ENCODE measurements at places on chromosomes 2 and 18. TPM values are rescaled to one million over a fixed set of nuclear protein-coding genes. Genes with fewer than 3 reads are reported as not detected.

DNA sequence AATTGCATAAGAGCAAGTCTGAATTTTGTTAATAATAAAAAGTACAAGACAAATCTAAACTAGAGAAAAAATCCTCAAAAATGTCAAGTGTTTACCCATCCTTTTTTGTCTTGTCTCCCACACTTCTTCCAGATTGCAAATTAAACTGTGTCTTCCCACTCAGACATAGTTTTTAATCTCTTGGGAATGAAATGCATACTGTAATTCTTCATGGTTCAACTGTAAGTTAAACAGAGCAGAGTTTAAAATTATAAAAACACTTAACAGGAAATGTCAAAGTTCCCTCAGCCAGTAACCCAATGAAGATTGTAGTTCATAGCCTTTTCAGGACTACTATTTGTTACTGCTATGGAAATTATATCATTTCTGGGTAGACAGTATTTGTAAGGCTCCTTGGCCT is 171.8 kb downstream of the UBE2E3 start:
- no peak for DNase-seq

DNA sequence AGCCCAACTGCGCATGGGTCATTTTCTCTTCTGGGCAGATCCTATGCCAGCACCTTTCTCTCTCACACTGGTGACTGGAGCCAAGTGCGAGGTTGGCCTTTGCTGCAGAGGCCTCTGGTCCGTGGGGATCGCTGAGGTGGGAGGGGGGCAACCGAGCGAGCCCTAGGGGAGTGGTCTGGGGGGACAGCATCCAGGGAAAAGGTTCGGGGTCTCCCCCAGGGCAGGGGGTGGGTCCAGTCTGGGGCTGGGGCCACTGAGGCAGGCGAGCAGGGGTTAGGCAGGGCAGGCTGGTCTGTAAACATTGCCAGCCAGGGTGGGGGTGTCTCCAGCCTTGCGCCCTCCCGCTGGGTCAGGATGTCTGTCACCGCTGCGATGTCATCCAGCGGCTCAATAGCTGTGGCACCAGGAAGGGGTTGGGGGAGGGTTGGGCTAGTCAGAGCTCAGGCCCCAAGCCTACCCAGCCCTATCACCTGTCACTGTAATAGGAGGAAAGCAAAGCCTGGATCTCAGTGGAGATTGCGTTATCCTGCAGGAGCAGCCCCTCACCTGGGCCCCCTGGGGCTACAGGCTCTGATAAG is 4.7 kb downstream of the WDR54 start:
- DNase-seq, result no peak

- no peak for DNase-seq
These were observed 162.2 kb downstream of the LRRC30 start for GRCh38 chr18:7393080-7393479.

GRCh38 chr2:62099523-62100175 is 96.3 kb upstream of the B3GNT2 start:
- no peak for DNase-seq

GRCh38 chr2:163655667-163656066 is 80.1 kb downstream of the FIGN start:
- DNase-seq, result no peak

DNA sequence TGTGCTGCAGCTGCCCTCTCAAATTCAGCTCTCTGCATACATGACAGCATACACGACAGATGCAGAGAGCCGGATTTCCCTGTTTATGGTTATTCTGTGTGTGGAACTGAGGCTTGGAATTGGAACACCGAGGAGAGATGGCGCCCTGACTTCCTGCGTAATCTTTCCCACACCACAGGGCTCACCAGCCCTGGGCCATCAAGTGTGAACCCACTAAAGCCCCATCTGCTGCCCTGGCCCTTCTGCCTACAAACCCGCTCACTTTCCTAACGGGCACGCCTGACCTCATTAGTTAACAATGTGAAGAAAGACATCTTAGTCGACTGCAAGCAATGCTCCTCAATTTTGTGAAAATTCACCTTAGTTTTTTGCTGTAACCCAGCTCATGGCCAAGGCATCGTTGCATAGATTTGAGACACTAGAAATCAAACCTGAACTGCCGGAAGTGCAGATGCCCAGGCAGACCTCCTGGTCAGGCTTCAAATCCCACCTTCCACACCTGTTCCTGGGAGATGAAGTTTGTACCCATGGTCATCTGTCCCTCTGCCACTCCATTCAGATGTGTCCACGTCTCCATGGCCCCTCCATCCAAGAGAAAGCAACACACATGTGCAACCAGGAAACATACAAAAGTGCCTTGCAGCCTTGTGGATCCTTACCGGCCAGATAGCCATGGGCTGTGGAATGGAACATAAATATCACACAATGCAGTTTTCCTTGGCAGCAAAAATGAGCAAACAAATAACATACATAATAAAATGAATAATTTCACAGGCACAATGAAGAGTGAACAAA is 5.0 kb upstream of the CIDEA start:
- no peak for DNase-seq

DNA sequence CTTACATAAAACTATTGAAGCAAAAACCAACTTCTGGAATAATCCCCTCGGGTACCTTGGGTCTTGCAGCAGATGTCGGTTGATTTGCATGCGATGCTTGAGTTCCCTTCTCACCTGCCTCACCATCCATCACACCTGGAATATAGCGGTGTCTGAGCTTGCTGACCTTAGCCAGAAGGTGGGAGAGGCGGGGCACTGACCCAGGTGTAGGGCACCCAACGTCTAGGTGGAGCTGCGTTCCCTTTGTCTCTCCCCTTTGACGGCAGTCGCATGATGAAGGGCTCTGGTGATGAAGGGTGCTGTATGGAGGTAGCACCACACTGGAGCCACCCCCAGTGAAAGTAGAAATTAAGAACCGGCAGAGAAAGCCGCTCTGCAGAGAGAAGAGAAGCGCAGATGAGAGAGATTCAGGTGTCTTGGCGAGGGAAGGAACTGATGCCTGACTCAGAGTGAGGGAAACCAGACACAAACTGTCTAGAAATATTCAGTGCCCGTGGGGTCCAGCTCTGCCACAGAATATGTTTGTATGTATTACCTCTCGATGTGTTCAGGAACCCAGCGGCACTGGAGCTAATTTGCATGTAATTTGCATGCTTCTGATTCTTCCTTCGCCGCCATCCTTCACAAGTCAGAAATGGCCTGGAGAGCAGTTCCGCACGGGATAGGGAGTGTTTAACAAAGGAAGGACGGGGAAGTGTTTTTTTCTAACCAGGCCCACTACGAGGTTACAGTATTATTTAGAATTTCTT is 19.4 kb upstream of the MBP start:
- DNase-seq, result no peak

DNA sequence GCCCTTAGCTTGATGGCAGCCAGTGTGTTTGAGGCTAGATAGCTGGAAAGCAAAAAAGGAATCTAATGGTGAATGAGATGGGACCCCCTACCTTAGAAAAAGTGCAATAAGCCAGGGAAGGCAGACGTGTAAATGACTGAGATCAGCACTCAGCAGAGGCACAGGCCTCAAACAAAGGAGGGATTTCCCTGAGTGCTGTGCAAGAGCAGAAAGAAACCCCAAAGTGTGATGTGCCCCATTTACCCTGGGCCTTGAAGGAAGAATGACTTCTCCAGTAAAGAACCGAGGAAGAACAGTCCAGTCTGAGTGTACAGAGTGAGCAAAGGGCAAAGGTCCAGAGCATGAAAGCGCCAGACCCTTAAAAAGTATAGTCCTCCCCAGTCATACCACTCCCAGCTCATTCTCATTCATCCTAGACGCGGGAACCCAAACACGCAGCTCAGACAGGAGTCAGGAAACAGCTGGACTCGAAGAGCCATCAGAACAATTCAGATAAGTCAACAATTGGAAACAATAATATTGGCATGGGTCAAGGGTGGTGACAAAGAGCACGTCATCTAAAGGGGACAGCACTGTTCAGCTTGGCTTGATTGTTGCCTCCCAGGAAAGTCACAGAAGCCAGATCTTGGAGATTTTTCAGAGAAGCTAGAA is 121.7 kb downstream of the INO80D start:
- peak; percentile 51 for DNase-seq

DNA sequence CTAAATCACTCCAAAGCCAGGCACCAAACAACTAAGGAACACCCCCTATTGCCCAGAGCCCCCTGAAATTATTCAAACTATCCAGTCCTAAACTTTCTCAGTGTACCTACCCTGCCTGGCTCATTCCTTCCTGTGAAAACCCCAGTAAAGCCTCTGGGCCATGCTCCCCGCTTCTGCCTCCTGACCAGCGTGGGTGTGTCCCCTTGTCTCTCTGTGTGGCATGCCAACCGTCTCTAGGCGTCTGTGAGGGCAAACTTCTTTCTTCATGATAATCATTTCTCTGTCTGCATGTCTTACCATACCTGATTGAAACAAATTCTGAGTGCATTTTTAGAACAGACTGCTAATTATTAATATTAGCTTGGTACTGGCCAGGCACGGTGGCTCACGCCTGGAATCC is 109.0 kb upstream of the MSH2 start:
- DNase-seq, result no peak

DNA sequence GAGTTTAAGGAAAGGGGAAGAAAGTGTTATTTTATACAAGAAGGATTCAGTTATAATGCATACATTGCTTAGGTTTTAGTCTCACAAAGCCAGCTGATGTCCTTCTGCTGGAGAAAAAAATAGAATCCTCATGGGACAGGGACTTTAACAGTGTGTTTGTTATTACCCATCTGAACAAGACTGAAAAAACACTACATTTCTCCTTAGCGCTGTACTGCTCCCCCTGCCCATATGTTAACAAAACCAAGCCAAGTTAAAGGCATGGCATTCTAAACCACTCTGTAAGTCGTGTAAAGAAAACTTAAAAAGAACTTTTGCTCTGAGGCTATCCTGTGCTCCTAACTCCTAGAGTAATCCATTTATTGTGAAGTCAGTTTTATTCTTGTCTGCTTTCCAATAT is 102.6 kb upstream of the NYAP2 start:
- DNase-seq, result no peak

DNA sequence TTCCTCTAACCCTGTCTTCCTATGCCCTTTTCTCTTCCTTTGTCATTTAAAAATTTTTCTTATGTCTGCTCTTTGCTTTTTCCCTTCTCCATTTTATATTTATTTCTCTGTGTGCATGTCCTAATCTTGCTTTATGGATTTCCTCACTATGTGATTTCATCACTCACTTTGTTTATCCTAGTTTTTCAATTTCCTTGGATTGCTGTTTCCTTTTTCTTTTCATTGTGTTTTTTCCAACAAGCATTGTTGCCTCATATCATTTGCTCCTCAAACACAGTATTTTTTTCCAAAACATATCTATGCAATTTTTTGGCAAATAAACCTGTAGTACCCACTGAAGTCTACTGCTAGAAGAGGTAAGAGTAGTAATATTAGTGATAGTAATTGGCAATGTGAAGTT is 67.4 kb upstream of the PNPT1 start:
- no peak for DNase-seq

GRCh38 chr2:10168221-10168620 is 45.7 kb downstream of the RRM2 start:
- no peak for DNase-seq

GRCh38 chr2:190649035-190649797 is at the start of gene NAB1:
TSS of gene NAB1 (plus strand) at chr2:190649083. CDS start at chr2:190659177, 10,094 bp downstream.
- peak; percentile 15 for DNase-seq

GRCh38 chr2:21123473-21124393 is at the start of gene TDRD15:
TSS of gene TDRD15 (plus strand) at chr2:21123968. CDS start at chr2:21137468, 13,500 bp downstream.
- no peak for DNase-seq

DNA sequence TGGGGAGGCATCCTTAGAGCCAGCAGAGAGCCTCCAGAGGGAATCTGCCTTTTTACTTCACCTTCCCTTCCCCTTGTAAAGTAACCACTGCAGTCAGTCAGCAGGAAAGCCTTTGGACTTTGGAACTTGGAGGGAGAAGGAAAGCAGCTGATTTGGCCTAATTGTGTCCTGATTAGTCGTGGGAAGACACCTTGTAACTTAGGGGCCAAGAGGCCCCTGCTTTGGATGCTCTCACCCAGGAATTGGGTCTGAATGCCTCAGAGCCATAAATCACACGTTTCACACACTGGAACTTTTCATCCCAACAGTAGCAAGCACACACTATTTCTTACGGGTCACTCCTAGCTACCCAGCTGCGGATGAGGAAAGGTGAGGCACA is 81.0 kb upstream of the PPM1B start:
- DNase-seq, result peak; percentile 22

DNA sequence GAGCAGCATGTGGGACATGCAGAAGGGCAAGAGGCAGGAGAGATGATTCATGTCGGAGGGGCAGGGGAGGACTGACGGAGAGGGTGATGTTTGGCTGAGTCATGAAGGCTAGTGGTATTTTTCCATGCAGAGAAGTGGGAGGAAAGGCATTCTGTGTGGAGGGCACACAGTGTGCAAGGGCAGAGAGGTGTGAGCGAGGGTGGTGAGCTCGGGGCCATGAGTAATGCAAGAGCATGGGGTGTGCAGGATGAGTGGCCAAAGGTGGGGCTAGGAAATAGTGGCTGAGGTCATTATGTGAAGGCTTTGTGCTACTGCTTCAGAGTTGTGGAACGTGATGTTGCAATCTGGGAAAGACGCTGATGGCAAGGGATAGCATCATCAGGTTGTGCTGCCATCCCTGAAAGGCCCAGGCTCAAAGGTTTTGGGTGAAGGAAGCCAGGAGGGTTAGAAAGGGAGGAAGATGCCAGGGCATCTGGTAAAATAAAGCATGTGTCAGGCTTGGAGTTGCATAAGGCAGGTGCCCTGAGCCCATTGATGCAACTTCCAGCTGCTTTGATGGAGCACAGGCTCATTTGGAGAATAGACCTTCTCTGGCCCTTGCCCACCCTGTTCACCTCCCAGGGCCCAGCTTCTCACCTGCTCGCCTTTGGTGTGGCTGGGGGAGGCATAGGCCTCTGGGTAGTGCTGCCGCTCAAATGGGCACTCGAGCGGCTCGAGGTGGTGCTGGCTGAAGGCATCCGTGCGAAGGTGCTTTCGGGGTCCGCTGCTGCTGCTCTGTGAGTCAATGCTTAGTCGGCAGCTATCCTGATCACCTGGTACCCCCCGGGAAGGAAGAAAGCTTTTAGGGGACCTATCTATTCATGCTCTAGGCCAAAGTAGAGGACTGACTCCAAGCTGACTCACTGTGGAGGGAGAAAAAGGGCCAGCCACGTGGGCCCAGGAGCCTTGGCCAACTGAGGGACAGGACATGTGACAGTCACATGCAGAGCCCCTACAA is 37.5 kb downstream of the PAX8 start:
- DNase-seq, result peak; percentile 90

Gene EGR4
- not detected for total RNA-seq

Gene LAMA1
- total RNA-seq, result 0.44 TPM

Gene TEX44
- total RNA-seq, result not detected

Gene MAL
- not detected for total RNA-seq

Gene DSEL
- 0.06 TPM for total RNA-seq

Gene CDH20
- not detected for total RNA-seq

Gene IL36RN
- not detected for total RNA-seq

Gene PXDN
- total RNA-seq, result not detected

Measured in HepG2 (cell line).